ENCODE measurements at places on chromosomes 13 and 19. TPM values are rescaled to one million over a fixed set of nuclear protein-coding genes. Genes with fewer than 3 reads are reported as not detected.

ZNF681 gene
- not detected for total RNA-seq

PSG5 gene
- 0.54 TPM for total RNA-seq

WASF3 gene
- 0.19 TPM for total RNA-seq

CACNA1A gene
- 0.07 TPM for total RNA-seq

CLEC17A gene
- 0.09 TPM for total RNA-seq

CDX2 gene
- 1.0 TPM for total RNA-seq

POU4F1 gene
- total RNA-seq, result 0.67 TPM

SPIB gene
- 0.34 TPM for total RNA-seq

ZNF667 gene
- total RNA-seq, result not detected

KLHL1 gene
- total RNA-seq, result not detected

SLC25A41 gene
- 0.17 TPM for total RNA-seq

GALP gene
- not detected for total RNA-seq

PPM1N gene
- total RNA-seq, result 8.3 TPM
